ENCODE measurements at places on chromosomes 11 and 22. TPM values are rescaled to one million over a fixed set of nuclear protein-coding genes. Genes with fewer than 3 reads are reported as not detected.
A peak's percentile ranks its signal among the peaks of the same experiment; 100 is the strongest.

DNA sequence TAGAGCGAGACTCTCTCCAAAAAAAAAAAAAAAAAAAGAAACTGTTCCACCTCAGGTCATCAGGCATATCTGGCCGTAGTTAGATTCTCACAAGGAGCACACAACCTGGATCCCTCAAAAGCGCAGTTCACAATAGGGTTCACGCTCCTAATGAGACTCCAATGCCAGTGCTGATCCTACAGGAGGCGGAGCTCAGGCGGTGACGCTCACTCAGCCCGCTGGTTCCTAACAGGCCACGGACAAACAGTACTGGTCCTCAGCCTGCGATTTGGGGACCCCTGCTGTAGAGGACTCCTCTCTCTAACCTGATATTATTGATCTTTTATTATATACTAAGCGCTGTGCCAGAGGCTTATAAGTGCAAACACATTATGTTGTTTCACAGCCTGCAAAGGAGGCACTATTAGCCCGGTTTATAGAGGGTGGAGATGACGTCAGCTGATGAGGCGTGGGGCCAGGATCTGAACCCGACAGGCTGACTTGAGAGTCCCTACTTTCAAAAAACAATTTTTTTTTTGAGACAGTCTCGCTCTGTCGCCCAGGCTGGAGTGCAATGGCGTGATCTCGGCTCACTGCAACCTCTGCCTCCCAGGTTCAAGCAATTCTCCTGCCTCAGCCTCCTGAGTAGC lies 4.9 kb upstream of the MAFF start:
- DNase-seq, result no peak

DNA sequence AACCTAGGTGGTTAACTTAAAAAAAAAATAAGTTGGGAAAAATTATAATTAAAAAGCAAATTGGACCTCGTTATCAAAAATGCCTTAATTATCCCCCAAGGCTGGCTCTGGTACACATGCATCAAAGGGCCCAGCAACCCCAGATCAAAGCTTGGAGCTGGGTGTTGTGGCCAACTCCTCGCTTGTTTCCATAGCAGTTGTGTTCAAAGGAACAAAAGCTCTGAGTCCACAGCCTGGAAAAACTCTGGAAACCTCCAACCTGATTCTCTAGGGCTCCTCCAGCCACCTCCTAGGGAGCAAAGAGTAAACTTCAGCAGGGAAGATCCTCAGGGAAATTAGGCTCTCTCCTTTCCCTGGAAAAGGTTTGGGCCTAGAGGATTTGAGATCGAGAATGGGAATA lies 149.4 kb downstream of the NXPE2 start:
- no peak for DNase-seq

- DNase-seq, result no peak
Observed at GRCh38 chr11:33402066-33402465, 144.9 kb downstream of the HIPK3 start.

GRCh38 chr11:79461144-79461543 lies 20.3 kb upstream of the TENM4 start:
- no peak for DNase-seq

- DNase-seq, result no peak
Observed at GRCh38 chr22:36184433-36185025, 17.1 kb downstream of the APOL4 start.

The SLC5A12 gene
- total RNA-seq, result not detected

The PYGM gene
- total RNA-seq, result 1.5 TPM

The PMM1 gene
- 37.4 TPM for total RNA-seq

DNA sequence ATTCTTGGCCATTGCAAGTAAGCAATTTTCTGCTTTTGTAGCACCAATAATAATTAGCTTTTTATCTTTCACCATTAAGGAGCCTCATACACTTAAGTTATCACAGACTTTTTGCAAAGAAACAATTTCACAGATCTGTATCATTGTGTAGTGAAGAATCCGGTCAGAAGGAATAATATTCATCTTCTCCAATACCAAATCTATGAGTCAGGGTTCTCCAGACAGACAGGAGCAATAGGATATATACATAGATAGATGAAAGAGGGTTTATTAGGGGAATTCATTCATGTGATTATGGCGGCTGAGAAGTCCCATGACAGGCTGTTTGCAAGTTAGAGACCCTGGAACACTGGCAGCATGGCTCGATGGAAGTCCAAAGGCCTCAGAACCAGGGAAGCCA lies 82.9 kb upstream of the UBASH3B start:
- no peak for DNase-seq

DNA sequence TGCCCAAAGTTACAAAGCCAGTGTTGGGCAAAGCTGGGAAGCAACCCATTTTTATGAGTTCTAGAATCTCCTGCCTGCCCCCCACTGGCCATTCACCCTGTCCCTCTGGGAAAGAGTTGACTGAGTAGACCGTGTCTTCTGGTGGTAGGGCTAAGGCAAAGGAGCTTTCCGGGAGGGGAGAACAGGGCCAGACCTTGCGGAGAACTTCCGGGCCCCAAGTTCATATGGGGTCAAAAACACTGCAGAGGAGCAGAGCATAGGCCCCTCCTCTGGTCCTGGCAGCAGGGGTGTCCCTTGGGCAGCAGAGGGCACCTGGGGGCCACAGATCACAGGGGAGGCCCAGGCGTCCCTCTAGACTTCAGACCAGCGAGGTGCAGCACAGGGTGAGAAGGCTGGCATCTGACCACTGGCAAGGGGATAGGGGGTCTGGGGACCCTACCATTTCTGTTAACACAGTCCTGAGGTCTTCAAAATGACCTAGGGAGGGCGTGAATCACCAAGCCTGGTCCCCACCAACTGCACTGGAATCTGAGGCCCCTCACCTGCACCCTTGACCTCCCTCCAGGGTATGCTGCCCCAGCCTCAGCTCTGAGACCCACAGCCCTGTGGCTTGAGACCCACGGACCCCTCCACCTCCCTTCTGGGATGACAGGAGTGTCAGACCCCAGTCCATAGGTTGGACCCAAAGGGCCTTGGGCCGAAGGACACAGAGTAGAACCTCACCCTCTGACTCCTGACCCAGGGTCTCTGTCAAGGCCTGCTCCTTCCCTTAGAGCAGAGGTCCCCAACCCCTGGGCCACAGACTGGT lies 1.3 kb upstream of the ARAP1 start:
- no peak for DNase-seq

The RAC2 gene
- 930 TPM for total RNA-seq

DNA sequence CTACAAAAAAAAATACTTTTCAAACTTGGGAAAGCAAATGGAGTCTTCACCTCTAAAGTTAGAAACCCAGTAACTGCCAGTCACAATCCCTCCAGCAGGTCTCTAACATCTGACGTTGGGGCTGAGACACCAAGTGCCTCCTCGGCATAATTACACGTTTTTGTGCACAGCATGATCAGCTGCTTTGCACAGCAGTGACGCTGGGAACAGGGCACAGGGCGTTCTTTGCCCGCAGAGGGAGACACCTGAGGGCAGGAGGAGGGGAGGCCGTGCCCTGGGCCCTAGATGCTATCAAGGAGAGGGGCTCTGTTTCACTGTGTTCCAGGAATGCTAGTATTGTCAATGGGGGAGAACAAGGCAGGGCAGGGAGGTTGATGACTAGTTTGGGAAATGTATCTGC lies 120.1 kb downstream of the PARVA start:
- DNase-seq, result no peak

- peak; percentile 19 for DNase-seq
Observed at GRCh38 chr11:12802418-12803085, 128.3 kb downstream of the TEAD1 start.

The SNX32 gene
- 3.0 TPM for total RNA-seq

The FGF19 gene
- total RNA-seq, result not detected

The MEI1 gene
- 36.8 TPM for total RNA-seq

DNA sequence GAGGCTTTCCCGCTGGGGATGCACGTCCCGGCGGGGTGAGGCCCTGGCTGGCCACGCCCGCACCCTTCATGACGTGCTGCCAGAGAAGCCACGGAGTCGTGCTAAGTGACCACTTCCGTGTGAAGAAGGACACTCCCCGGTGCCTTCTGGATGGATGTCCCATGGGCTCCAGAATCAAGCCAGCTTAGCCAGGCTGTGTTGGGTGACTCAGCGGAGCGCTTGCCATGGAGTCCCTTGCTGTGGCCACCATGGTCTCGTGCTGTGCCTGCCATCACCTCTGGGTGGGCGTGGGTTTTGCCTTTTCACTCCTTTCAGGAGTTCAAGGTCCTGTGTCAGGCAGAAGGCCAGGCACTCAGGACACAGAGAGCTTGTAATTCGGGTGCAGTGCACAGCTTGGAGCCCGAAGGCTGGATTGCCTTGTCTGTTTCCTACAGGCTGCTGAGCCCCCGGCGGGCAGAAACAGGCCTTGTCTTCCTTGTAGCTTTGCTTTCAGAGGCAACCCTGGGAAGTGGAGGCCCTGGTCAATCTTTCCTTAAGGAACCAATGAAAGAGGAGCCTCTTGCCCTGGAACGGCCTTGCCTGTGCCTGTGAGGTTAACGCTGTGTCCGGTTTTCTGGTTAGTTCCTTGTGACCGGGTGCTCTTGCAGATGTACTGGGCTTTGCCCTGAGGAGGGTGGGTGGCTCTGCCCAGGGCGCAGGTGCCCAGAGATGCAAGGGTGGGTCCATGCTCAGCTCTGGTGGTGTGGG lies 268.6 kb downstream of the TBC1D22A start:
- no peak for DNase-seq

DNA sequence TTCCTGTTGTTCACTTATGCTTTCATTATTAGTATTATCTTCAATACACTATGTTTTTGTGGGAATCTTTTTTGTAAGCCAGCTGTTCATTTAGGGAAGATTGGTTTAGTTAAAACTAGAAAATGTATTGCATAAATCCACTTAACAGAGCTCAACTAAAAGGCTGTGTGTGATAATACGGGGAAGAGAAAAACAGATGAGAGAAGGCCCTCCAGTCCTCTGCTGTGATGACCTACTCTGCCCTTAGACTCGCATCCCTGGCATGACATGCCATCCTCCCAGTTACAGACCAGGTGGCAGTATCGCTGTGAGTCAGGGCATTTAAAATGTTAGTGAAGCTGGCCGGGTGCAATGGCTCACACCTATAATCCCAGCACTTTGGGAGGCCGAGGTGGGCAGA lies 173.4 kb upstream of the TTC12 start:
- no peak for DNase-seq

Data from activated CD4-positive, alpha-beta T cell treated with anti-CD3 and anti-CD28 coated beads for 36 hours (primary cell).